ENCODE measurements at places on chromosomes 16 and 17.

DNA sequence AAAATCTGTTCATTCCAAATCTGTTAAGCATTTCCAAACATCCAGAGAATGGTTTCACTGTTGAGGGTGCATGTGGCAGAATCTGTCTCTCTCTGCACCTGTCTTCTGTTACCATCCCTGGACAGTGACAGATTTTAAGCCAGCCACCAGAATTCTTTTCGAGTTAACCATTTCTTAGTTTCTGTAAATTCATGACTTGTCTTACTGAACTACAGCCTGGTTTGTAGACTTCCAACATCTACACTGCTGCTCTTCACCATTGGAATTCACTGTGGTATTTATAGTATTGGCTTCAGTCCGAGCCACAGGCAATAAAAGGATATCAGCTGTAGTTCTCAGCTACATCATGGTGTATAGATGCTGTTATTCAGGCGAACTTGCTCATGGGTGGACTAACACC is 47.6 kb downstream of the GOSR1 start:
- DNase-seq, result no peak

DNA sequence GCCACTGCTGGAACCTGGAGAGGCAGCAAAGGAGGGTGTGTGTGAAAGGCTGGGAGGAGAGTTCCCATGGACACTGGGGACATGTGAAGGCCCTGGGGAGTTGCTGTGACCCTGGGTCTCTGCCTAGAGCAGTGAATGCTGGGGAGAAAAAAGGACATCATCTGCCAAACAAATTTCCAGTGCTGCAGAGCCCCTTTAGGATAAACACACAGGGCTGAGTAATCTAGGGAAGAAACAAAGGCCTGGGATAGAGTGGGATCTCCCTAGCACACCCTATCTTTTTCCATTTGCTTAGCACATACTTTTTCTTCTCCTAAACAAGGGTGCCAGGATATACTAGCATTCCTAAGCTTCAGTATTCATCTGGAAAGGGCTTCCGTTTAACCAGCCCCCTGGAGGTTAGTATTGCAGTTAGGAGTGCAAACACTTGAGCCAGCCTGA is 3.3 kb upstream of the HIGD1B start:
- no peak for DNase-seq

DNA sequence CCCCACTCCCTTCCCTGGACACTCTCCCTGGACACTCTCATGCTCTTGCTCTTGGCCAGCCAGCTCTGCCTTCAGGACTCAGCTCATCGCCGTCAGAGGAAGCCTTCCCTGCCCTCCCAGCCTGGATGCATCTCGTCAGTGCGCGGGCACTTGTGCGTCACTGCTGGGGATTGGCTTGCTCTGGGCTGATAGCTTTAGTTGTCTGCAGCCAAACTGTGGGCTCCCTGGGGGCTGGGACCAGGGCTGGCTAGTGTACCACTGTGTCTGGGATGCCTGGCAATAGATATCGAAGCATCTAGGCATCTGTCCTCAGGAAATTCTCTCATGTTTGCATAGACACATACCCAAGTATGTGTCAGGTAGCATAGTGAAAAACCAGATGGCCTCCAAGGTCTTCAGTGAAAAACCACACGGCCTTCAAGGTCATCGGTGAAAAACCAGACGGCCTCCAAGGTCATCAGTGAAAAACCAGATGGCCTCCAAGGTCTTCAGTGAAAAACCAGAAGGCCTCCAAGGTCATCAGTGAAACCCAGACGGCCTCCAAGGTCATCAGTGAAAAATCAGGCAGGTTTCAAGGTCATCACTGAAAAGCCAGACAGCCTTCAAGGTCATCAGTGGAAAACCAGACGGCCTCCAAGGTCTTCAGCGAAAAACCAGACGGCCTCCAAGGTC is 72.0 kb downstream of the CMIP start:
- DNase-seq, result no peak

DNA sequence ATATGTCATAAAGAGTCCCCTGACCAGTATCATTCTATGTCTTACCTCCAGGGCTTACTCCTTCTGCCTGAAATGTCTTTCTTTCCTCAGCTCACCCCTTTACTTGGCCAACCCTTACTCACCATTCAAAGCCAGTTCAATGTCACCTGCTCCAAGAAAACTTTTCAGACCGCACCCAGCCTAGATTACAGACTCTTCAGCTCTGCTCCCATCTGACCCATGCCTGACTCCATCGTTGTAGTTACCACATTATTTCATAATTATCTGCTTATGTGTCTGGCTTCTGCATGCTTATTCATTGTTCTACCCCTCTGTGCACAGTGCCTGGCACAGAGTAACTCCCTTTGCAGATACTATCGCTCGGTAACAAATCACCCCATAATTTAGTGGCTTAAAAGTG is 62.5 kb upstream of the TOB1 start:
- DNase-seq, result no peak

DNA sequence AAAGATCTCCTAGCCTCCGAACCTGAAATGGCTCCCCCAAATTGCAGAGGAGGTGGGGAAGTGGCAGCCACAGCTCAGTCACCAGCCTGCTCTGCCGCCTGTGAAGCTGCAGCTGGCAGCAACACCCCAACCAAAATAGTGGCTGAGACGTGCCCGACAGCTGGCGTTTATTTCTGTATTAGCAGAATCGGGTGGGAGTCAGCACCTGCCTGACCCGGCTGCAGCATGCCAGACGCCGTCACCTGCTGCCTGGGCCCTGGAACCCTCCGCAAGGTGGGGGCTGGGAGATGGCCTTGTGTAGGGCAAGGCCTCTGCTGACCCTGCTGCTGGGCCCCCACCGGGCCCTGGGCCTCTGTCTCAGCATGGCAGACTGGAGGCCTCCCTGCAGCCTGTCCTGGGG is 17.5 kb upstream of the PABPN1L start:
- no peak for DNase-seq

DNA sequence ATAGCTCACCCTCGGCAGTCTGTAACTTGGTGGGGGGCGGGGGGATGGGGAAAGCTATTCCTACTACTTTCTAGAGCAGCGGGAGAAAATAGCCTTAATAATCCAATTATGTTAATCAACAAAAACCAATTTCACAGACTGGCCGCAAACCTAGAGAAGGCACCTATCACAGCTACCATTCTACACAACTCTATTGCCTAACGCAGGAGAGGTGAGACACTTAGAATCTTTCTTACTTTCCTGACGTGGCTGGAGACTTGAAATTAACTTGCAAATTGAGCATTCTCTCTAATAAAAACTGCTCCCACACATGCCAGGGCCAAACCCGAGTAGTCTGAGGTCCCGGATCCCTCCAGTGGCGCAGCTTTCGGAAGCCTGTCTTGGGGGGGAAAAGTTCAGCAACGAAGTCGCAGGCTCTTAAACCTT is 794 bp downstream of the SMG6 start:
- DNase-seq, result no peak

GRCh38 chr17:18038149-18038850 is 668 bp downstream of the ATPAF2 start:
- peak; percentile 65 for DNase-seq

GRCh38 chr16:57882792-57883191 is 80.5 kb upstream of the KIFC3 start:
- DNase-seq, result no peak

GRCh38 chr17:78517421-78517820 is 59.8 kb downstream of the DNAH17 start:
- DNase-seq, result no peak

- no peak for DNase-seq
Observed at GRCh38 chr17:58759522-58759921, 3.9 kb downstream of the PPM1E start.

DNA sequence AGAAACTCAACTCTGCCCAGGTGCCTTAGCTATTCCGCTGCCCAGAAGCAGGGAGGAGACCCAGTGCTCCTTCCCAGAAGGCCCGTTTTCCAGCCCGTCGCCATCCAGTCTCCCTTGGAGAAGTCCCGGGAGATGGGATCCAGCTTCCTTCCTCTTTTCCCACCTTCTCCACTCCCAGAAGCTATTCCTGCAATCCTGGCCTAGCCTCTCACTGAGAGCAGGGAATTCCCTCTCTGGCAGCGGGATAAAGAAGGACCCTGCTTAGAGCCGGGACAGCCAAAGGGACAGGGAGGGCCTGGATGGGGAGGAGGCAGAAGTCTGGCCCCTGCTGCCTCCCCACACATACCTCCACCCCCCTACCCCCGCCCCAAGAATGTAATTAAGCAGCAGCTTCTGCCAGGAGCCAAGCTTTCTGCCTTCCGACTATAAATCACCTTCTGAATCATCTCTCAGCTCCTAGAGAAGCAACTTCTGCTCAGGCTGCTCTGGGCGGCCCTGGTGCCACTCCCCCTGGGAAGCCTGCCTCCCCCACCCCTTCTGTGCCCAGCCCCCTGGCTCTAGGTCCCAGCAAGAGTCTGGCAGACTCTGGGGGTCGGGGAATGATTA is 6.4 kb downstream of the WNT3 start:
- DNase-seq, result no peak

GRCh38 chr17:8964801-8965393 is 610 bp downstream of the PIK3R5 start:
- no peak for DNase-seq

DNA sequence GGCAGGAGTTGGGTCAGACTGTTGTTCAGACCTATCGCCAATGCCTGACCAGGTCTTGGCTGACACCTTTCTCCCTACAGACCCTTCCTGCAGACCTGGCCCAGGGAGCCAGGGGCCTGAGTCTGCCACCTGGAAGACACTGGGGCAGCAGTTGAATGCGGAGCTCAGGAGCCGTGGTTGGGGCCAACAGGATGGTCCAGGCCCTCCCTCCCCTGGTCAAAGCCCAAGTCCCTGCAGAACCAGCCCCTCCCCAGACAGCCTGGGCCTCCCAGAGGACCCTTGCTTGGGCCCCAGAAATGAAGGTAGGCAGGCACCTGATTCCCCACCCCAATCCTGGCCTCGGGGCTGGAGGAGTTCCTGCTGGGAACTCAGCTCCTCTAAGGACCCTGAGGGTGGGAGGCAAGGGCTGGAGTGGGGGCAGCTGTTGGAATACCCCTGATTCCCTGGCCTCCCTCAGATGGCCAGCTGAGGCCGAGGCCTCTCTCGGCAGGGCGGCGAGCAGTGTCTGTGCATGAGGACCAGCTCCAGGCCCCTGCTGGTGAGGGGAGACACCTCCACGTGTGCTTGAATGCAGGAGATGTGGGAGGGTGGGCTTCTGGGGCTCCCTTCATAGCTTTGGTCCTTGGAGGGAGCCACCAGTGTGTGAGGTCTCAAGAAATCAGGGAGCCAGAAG is 3.6 kb downstream of the ACD start:
- no peak for DNase-seq

GRCh38 chr16:17258848-17259713 is 211.7 kb downstream of the XYLT1 start:
- no peak for DNase-seq

- DNase-seq, result no peak
Observed at GRCh38 chr17:8831234-8831849, 32.2 kb upstream of the MFSD6L start.

- no peak for DNase-seq
Observed at GRCh38 chr17:31803494-31804213, 55.4 kb downstream of the COPRS start.

DNA sequence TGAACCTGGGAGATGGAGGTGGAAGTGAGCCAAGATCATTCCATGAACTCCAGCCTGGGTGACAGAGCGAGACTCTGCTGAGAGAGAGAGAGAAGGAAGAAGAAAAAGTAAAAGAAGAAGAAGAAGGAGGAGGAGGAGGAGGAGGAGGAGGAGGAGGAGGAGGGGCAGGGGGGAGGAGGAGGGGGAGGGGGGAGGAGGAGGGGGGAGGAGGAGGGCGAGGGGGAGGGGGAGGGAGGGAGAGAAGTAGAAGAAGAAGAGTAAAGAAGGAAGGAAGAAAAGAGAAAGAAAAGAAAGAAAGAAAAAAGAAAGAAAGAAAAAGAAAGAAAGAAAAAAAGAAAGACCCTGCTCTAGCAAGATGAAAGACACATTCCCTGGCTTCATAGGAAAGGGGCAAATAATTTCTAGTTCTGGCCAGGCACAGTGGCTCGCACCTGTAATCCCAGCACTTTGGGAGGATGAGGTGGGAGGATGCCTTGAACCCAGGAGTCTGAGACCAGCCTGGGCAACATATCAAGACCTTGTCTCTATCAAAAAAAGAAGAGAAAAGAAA is 23.6 kb downstream of the SOCS1 start:
- no peak for DNase-seq

GRCh38 chr16:76389126-76389525 is 111.9 kb downstream of the CNTNAP4 start:
- DNase-seq, result no peak

- peak; percentile 27 for DNase-seq
Observed at GRCh38 chr17:44086364-44087311, 16.1 kb downstream of the G6PC3 start.

GRCh38 chr17:4204190-4204589 is 59.6 kb downstream of the ANKFY1 start:
- no peak for DNase-seq

DNA sequence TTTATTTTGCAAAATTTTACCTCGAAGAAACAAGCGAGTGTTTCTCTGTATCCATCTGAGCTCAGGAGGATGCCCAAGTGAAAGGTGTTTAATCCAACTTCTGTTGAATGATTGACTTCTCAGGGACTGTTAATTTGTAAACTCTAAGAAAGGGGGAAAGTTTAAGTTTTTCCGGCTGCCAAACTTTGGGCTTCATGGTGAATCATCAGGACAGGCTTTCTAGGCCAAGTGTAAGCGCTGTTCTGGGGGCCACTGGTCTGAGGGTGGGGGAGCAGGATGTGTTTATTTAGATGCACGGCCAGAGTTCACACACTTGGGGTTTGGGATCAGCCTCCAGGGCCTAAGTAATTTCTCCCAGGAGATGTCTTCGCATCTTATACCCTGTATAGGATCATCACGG is 110.4 kb downstream of the PITPNC1 start:
- no peak for DNase-seq

- no peak for DNase-seq
Observed at GRCh38 chr17:76356803-76357456, 3.2 kb upstream of the PRPSAP1 start.

GRCh38 chr16:65212791-65213190 is 90.9 kb upstream of the CDH11 start:
- no peak for DNase-seq

DNA sequence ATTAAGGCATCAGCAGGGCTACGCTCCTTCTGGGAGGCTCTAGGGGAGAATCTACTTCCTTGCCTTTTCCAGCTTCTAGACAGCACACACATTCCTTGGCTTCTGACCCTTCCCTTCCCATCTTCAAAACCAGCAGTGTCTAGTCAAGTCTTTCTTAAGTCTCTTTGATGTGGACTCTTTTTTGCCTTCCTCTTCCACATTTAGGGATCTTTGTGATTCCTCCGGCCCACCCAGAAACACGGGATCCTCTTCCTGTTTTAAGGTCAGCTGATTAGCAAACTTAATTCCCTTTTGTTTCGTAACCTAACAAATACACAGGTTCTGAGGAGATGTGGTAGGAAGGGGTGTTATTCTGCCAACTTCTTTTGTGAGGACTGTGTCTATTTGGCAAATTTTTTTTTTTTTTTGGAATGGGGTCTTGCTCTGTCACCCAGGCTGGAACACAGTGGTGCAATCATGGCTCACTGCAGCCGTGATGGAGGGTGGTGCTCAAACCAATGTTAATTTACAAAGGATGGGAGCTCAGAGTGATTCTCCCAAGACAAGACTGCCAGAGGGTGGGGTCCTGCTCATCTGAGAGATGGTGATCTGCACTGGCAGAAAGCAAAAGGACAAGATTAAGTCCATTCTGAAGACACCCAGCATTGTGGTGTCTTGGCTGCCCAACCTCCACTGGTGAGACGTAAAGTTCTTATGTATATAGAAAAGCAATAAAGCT is 14.7 kb downstream of the KNOP1 start:
- DNase-seq, result no peak

GRCh38 chr17:46122486-46122871 is 70.8 kb downstream of the KANSL1 start:
- DNase-seq, result no peak
